ENCODE measurements at places on chromosomes 3 and 15.

DNA sequence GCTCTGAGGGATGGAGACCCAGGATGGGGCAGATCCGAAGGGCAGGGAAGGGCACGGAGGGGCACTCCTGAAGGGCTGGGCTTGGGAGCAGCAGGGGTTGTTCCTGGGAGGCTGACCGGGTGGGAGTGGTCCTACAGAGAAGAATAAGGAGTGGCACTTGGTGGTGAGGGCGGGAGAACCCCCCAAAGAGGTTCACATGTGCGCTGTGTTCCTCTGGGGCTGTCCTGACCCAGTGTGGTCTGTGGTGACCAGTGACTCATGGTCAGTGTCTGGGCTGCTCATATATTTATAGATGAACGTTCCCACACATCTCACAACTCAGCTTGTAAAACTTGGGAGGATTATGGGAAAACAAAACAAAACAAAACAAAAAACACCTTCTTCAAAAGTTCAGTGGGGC, 10.0 kb downstream of the TRPM1 start:
- DNase-seq: no peak

DNA sequence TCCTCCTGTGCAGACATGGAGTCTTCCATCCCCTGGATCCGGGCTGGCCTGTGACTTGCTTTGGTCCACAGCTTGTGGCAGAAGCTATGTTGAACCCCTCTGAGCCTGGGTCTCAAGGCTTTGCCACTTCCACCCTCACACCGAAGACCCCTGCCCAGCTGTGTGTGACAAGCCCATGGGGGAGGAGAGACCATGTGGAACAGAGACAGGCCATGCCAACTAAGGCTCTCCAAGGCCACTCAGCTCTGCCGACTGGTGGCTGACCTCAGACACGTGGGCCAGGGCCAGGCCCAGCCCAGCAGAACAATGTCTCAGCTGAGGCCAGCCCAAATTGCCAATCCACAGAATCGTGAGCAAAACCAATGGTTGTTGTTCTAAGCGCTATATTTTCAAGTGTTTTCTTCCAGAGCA, 16.4 kb upstream of the CFAP100 start:
- no peak for DNase-seq

- DNase-seq: no peak
These were observed 898.2 kb downstream of the MCTP2 start for GRCh38 chr15:95129574-95129973.

DNA sequence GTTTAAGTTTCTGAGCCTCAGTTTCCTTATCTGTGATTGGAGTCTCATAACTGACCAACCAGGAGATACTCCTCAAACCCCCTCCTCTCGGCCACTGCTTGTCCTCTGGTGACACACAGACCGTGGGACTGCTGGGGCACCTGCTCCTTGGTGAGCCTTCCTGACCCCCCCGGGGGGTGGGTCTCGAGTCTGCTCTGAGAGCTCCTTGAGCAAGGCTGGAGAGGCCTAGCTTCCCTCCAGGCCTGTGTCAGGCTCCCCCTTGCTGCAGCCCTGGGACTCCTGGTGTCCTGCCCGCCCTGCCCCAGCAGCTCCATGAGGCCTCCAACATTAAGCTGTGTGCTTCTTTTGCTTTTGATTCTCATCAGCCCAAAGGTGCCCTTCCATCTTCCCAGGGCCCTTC, 27.7 kb downstream of the SRPRB start:
- DNase-seq: no peak

- DNase-seq: no peak
These were observed 15.0 kb upstream of the PLSCR1 start for GRCh38 chr3:146559388-146559787.

- no peak for DNase-seq
These were observed 874.1 kb downstream of the ZPLD1 start for GRCh38 chr3:103308921-103309320.

- DNase-seq: no peak
These were observed 65.6 kb downstream of the ABTB1 start for GRCh38 chr3:127738192-127738840.

DNA sequence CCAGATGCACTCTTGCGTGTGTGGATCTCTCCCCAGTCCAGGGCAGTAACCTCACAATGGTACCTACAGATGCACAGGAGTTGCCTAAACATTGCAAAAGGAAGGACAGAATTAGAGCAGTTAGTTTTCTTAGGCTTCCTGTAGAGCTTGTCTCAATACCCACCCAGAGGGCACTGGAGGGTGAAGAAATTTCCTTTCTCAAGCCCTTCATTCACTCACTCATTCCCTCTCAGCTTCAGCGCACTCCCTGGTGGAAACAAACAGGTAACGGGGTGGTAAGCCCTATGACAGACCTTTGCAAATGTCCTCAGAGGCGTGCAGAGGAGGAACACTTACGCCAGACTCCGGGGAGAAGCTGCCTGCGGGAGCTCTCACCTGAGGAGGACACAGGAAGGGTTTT, 267.4 kb upstream of the HES1 start:
- DNase-seq: no peak

GRCh38 chr15:85380812-85381642, 624 bp downstream of the AKAP13 start:
- DNase-seq: peak; percentile 37

- no peak for DNase-seq
These were observed 109.4 kb upstream of the LRRN1 start for GRCh38 chr3:3689601-3690375.

- DNase-seq: no peak
These were observed 507.4 kb downstream of the TAFA4 start for GRCh38 chr3:68424796-68425460.

GRCh38 chr15:65059931-65060596, 7.7 kb downstream of the RASL12 start:
- DNase-seq: no peak

- no peak for DNase-seq
These were observed 52.9 kb downstream of the TLNRD1 start for GRCh38 chr15:81053621-81054020.

- DNase-seq: no peak
These were observed 1.7 kb downstream of the PPCDC start for GRCh38 chr15:75025107-75025506.

GRCh38 chr15:37877851-37878741, 56.3 kb upstream of the TMCO5A start:
- DNase-seq: no peak

GRCh38 chr3:95334461-95334860, 1271.6 kb downstream of the NSUN3 start:
- no peak for DNase-seq

GRCh38 chr3:101735833-101736232, 11.4 kb downstream of the CEP97 start:
- no peak for DNase-seq

GRCh38 chr3:61564395-61565059, 3.2 kb downstream of the PTPRG start:
- DNase-seq: no peak
